Activated CD4-positive, alpha-beta T cell treated with anti-CD3 and anti-CD28 coated beads, Interleukin-10, Interleukin-2, amounts not matched to agents 100 ng/mL and 50 ng/mL, durations not matched to agents 16 hours and 8 hours (primary cell): ENCODE measurements at places on chromosomes 1 and 21.
A peak's percentile ranks its signal among the peaks of the same experiment; 100 is the strongest.

GRCh38 chr1:154809436-154810413, 60.4 kb downstream of the KCNN3 start:
- no peak for DNase-seq

DNA sequence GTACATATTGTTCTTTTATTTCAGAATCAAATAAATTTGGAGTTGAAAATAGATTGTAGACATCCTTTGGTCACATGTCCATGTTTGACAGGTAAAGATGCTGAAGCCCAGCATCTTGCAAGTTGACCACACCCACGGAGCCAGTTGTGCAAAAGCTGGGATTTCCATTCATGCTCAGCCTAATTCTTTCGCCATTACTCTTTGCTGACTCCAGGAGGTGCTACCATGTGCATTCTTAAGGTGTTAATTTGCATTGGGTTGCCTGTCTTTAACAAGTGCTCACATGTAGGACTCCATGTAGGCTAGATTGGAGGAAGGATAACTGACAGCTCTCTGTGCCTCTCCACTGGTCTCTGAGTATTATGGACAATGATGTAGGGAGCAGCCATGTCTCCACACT, 660.7 kb downstream of the LMO4 start:
- DNase-seq: no peak

DNA sequence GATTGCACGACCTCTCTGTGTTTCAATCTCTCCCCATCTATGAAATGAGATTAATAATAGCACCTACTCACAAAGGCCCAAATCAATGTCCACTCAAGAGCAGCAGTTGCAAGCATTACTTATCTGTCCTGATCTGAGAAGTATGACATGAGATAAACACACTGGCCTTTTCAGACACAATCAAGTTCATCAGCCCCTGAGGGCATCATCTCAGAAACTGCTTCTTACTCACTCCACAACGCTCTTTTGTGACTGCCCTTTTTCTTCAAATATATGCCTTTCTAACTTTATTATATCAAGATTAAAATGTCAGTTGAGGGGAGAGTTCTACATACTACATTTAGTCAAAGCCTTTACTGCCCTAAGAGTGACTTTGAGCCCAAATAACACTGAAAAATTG, 371.9 kb upstream of the SPAG17 start:
- DNase-seq: no peak

DNA sequence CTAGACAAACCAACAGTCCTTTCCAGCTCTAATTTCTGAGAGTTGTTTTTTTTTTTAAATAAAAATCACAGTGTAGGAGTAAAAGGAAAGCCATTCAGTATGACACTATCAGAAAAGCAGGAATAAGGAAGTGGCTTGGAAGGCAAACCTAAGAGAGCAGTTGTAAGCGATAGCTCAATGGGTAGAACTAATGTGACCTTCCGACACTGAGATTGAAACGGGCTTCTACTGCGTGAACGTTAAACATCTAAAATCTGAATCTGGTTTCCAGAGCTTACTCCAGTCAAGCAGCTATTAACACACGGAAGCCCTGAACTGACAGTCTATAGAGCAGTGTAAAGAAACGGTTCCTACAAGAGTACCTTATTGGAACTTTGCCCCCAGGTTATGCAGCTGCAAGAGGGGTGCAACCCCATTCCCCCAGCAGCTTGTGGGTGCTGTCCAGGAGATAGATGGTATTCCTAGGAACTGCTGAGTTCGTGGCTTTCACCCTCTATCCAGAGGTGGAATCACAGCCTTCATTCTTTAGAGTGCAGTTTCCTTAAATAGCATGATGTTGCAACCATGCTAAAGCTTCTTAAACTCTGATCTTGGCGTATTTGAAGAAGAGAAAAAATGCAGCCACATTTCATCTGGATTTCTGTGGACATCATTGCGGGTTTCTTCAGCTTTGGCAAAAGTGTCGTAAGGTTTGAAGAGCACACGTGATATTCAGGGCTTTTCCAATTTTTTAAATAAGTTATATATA, 3.3 kb upstream of the IRF2BP2 start:
- peak; percentile 21 for DNase-seq

DNA sequence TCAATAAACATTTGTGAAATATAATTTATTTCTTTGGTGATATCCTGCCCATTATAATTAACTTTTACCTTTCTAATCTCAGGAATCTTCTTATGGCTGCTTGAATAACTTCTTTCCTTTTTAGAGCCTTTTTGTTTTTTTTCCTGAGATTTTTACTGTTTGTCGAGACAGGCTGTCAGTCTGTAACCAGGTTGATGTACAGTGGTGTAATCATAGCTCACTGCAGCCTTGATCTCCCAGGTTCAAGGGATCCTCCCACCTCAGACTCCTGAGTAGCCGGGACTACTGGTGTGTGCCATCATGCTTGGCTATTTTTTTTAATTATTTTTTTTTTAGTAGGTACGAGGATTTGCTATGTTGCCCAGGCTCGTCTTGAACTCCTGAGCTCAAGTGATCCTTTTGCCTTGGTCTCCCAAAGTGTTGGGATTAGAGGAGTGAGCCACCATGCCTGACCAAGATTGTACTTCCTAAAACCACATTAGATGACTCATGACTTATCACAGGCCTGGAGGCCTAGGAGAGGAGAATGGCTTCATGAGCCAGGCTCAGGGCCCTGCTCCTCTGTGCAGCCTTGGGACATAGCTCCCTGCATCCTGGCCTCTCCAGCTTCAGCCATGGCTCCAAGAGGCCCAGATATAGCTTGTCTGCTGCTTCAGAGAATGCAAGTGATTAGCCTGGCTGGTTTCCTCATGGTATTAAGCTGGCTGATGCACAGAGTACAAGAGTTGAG, 48.6 kb downstream of the CTH start:
- DNase-seq: no peak

- no peak for DNase-seq
These were observed 33.3 kb downstream of the ZNF281 start for GRCh38 chr1:200376528-200376927.

DNA sequence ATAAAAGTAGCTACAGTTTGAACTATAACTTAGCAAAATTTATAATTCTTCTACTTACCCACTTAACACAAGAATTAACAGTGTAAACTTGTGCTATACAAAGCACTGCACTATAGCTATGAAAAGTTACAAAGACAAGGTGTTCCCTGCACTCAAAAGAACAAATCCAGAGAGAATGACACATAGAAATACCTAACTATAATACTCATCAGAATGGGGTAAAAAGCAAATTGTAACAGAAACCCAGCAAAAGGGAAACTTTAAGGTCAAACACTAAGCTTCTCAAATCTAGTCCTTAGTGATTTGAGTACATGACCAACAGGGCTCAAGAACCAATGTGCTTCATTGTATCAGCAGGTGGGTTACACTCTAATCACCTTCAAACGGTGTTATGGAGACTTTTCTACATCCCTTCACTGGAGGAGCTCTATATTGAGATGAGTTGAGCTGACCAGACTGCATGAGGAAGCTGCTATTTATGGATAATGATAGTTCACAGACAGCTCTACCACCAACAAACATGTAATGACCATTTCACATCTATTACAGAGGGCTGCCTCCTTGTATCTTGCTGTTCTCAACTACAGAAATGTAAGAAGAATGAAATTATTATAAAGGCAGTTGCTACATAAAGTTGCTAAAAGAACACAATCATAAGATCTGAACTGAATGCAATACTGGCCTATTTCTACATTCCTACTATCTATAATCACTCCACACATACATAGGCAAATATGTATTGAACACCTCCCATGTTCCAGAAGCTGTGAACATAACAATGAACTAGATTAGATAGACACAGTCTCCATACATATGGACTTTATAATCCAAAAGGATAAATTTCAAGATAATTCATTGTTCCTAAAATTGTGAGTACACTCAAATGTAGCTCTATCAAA, 47.6 kb downstream of the PIK3R3 start:
- DNase-seq: no peak

DNA sequence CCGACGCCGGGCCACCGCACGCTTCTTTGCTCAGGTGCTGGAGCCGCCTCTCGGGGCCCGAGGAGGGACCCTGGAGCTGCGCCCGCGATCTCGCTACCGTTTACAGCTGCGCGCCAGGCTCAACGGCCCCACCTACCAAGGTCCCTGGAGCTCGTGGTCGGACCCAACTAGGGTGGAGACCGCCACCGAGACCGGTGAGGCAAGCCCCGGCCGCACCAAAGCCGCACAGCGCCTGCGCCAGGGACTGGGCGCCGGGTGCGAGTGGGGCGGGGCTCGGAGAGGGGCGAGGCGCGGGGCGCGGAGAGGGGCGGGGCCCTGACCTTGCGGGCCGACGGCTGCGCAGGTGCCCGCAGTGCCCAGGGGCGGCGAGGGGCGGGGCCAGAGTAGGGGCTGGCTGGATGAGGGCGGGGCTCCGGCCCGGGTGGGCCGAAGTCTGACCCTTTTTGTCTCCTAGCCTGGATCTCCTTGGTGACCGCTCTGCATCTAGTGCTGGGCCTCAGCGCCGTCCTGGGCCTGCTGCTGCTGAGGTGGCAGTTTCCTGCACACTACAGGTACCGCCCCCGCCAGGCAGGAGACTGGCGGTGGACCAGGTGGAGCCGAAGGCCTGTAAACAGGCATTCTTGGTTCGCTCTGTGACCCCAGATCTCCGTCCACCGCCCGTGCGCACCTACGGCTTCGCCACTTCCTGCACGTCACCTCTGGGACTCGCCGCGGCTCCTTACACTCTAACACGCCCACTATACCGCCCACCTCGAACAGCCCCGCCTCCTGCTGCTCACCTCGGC, 9.8 kb upstream of the CDC20 start:
- DNase-seq: peak; percentile 58

DNA sequence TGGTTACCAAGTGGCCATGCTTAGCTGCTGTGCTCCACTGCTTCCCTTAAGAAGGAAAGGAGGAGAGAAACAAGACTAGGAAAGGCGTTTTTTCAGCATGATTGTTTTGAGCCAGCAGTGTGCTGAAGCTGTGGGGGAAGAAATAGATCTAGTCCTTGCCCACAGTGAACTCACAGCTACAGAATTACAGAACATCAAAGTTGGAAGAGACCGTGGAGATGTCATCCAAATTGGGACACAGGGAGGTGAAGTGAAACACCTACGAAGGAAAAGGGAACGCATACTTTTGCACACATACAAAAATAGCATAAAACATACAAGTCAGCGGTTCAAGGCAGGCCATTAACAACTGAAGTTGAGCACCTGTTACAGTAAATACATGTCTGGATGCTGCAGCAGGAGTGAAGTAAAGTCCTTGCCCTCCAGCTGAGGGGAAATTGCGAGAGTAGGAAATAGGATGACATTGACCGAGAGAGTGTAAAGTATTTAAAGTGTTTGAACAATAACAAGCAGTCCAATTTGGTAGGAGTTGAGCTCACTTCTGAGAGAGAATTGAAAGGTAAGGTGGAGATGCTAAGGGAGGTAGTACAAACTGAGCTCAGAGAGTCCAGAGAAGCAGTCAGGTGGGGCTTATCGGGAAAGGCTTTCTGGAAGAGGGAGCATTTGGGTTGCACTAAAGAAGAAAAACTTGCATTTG, 55.1 kb downstream of the KIRREL1 start:
- no peak for DNase-seq

DNA sequence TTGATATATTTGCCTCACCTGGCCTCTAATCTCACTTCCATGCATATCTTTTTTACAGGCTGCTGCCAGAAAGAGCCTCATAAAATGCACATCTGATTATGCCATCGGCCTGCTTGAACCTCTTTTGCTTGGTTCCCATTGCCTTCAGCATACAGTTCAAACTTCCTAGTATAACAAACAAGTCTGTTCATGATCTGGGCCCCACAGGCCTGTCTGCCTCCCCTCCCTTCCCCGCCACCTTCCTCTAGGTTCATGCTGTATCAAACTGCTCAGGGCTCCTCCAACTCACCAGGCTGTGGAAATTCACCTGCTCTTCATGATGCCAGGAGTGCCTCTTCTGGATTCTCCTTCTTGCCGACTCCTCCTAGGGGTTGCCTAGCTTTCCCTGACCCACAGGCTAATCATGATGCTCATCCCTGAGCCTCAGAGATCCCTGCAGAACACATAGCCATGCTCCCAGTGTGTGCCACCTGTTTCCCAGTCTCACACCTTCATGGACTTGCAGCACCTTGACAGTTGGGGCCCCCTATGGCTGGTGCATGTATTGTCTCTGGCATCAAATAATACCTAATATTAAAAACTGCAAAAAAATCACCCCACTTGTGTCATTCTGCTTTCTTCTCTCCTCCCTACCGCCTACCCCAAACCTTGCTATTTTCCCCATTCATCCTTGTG, 33.7 kb upstream of the CD2 start:
- no peak for DNase-seq

GRCh38 chr1:197677313-197677712, 98.0 kb downstream of the DENND1B start:
- no peak for DNase-seq

DNA sequence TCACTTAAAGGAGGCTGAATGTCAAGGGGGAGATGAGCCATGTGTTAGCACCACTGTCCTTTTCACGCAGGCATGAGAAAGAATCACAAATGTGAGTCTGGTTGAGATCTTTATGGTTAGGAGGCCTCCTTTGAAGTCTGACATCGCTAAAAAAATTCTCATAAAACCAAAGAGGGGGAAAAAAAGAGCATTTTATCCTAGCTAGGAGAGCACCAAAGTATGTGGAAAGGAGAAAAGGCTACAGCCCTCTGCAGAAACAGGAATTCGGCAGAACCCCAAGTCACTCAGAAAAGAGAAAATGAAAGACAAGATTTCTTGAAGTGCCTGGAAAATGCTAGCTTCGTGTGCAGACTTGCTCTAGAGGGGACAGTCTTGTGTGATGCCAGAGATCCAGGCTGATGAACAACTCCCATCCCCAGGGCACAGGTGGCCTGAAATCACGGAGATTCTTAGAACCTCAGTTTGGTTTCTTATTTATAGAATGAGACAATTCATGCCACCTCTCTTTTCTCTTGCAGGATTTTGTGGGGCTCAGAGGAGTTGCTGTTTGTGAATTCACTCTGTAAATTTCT, 61.5 kb downstream of the RUNX1 start:
- DNase-seq: no peak

DNA sequence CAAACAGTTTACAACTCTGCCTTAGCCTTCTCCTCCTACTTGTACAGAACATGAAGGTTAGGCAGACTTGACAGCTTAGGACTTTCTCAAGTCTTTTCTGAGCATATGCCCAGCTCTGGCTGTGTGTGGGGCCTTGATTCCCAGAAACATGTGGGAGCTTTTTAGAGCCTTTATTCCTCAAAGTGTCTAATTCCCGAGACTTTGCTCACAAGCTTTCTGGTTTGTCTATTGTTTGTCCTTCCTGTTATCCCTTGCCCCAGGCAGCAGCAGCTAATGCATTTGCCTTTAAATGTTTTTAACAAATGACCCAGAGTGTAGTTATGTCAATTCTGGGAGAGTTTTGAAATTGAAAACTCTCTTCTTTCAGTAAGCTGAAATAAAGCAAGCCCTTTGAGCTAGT, 29.2 kb downstream of the ST7L start:
- DNase-seq: no peak

GRCh38 chr1:209647156-209647555, 5.1 kb downstream of the LAMB3 start:
- DNase-seq: no peak
